Fibroblast of villous mesenchyme (primary cell): ENCODE measurements at places on chromosomes 1 and 21. TPM values are rescaled to one million over a fixed set of nuclear protein-coding genes. Genes with fewer than 3 reads are reported as not detected.

The KCNJ9 gene
- not detected in 2 replicates for total RNA-seq

The RORC gene
- total RNA-seq = under 0.01 TPM in 1 of 2 replicates, not detected in the other

DNA sequence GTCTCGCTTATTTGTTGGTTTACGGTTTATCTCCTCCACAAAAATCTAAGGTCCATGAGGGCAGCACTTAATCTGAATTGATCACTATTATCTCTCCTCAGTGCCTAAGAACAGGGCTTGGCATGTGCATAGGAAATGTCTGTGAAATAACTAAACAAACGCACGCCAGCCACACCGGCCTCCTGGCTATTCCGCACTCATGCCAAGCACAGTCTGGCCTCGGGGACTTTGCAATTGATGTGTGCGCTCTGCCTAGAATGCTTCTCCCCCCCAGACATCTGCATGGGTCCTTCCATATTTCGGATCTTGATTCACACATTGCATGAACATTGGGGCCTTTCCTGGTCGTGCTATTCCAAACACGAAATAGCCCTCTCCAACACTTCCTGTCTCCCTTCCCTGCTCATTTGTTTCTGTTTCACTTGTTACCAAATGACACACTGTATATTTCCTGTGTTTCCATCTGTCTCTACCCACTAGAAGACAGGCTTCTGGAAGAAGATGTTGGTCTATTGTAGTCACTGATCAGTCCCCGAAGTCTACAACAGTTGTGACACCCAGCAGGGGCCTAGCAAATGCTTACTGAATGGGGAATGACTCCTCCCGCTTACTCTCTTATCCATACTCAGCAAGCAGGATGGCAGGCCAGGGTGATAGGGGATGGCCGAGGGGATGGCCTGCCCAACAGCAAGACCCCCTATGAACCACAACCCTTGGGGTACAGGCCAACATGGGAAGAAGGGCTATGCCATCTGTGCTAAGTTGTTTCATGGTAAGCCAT lies 93.9 kb downstream of the GLIS1 start:
- DNase-seq = no peak

- DNase-seq = peak; percentile 65
These were observed at the start of gene VANGL1 for GRCh38 chr1:115641762-115642167. VANGL1 (plus strand) TSS chr1:115641970; CDS start chr1:115651414, 9,444 bp downstream.

GRCh38 chr1:151968058-151968457 lies 25.6 kb downstream of the S100A10 start:
- DNase-seq = peak; percentile 63

DNA sequence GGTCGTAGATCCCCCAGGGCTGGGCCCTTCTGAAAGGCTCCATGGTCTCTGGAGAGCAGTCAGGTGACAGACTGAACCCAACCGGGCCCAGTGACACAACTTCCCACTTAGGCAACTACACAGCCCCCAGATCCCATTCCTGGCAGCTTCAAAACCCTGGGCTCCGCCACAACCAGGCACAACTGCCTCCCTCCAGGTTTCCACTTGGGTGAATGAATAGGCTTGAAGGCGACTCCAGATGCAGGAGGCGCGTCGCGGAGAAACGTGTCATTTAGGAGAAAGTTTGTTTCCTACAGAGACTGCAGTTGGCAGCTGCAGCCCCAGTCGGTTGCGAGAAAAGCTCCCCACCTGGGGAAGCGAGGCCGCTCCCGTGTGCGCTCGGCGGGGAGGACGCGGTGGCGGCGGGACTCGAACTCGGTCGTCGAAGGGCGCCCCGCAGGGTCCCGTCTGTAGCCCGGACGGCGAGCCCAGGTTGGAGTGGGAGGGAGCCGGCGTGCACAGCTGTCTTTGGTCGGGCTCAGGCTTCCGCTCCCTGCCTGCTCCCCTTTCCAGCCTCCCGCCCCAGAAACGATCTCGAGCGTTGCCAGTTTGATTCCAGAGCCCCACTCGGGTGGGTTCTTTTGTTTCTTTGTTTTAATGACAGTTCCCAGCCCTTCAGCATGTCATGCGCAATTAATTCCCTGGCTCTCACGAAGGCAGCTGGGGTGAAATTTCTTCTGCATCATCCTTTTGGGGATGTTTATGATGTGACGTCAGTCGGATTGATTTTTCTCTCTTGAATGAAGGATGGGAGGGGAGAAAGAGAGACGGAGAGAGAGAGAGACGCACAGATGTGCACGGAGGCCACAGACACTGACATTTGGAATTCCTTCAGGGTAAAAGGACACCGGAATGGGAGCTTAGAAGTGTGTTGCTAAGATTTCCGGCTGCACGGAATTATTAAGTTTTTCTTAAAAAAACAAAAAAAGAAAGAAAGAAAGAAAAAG lies 862 bp upstream of the SGIP1 start:
- DNase-seq = peak; percentile 93

DNA sequence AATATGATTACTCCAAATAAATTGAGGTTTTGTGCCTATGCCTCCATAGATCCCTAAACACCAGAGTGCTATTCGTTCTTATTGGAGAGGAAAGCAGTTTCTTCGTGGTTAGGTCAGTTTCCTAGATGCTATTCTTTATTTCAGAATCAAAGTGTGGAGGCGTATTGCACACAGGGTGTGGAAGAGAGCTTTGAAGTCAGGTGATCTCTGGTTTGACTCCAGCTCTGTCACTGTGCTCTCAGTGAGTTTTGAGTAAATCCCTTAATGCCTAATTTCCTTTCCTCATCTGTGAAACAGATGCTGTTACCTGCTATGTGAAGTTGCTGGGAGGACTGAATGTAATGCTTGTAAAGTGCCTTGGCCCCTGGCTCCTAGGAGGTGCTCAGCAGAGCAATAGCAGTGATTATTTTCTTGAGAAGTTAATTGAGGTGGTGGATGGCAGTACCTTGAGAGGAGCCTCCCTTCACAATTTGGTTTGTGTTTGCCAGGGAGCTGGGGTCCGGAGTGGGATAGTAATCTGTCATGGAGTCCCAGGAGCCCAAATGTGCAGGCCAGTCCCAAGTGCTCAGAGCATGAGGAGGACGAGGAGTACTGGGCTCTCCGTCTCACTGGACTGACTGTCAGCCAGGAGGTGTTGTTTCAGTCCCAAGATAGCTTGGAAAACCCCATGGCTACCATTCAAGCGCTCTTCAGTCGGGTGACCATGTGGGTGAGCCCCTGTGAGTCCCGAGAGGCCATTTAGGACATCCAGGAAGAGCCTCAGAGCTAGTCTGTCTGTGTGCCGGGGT lies 14.9 kb downstream of the NTPCR start:
- DNase-seq = peak; percentile 22

DNA sequence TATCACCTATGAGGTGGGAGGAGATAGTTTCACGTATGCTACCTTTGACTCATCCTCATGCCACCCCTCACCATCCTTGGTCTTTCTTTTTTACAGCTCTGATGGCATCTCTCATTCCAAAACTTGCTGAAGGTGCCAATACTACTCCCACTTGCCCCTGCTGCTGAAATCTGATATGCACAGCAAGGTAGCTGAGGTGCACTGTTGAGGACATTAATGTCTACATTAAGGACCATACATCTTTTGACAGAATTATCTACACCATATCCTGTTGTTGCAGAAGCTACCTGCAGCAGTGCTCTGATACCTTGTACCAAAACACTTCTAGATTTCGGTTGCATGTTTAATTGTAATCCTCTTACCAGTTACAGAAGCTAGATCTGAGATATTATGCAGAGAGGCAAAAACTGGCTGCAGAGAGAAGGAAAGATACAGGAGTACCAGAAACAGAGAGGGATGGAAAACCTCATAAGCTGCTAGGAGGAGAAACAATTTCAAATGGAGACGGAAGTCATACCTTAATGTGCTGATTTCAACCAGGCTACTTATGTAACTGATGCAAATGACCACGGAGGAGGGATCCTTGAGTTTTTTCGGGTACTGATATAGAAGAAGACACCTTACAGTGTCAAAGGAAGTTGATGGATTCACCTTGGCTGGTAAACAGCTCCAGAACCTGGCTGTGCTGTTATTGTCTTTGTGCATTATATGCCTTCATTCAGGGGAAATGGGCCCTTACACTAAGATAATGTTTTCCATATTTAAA lies 19.3 kb upstream of the PTPRC start:
- no peak for DNase-seq

- no peak for DNase-seq
These were observed 424.4 kb upstream of the RUNX1 start for GRCh38 chr21:35473496-35473895.

- DNase-seq = peak; percentile 63
These were observed 216.1 kb upstream of the TMEM51 start for GRCh38 chr1:14937288-14937949.

DNA sequence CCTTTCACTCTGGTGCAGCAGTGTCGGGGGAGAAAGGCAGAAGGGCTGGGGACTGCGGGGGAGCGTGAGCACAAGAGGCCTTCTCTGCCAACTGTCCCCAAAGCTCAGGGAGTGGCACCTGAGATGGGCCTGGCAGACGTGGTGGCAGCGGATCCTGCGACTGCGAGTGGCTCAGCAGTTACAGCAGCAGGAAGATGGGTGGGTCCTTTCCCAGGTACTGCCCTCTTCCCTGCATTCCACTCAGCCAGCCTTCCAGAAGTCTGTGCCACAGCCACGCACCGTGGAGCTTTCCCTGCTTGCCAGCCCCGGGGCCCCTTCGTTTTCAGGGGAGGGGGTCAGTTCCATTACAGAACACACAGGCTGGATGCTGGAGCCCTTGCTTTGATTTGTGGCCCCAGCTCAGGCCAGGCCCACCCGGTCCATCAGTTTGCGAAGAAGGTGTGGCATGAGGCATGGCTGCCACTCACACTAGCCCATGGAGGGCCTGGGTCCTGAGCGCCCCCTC lies 17.2 kb downstream of the MTHFR start:
- no peak for DNase-seq

The TPRG1L gene
- total RNA-seq = 19.4 and 20.3 TPM in 2 replicates

GRCh38 chr1:87108228-87108627 lies 193.8 kb downstream of the HS2ST1 start:
- DNase-seq = no peak

DNA sequence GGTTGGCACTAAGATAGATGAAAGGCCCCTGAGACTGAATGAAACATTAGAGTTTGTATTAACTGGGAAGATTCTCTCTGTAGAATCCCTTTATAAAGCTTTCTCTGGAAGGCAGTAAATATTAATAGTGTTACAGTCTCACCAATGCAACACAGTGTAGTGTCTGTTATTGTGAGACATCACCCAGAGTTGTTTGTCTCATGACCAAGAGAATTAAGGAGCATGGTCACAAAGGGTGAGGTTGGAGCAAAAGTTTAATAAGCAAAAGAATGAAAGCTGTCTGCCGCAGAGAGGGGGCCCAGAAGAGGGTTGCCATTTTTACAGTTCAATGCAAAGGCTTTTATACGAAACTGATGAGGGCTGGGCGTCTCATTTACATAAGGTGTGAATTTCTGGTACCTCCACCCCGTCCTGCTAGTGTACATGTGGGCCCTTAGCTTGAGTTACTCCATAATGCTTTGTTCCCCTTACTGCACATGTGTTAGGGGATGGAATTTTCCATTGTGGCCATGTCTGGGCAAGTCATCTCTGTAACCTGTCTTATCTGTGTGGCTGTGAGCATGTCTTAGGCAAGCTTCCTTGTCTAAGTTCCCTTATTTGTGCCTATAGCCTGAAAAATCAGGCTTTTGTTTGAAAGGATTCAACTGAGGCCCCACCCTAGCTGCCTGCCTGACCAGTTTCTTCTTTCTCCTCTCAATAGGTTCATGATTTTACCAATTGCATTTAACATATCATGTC lies 184.1 kb downstream of the RASAL2 start:
- peak; percentile 30 for DNase-seq

The SFN gene
- total RNA-seq = 0.32 and 0.43 TPM in 2 replicates

DNA sequence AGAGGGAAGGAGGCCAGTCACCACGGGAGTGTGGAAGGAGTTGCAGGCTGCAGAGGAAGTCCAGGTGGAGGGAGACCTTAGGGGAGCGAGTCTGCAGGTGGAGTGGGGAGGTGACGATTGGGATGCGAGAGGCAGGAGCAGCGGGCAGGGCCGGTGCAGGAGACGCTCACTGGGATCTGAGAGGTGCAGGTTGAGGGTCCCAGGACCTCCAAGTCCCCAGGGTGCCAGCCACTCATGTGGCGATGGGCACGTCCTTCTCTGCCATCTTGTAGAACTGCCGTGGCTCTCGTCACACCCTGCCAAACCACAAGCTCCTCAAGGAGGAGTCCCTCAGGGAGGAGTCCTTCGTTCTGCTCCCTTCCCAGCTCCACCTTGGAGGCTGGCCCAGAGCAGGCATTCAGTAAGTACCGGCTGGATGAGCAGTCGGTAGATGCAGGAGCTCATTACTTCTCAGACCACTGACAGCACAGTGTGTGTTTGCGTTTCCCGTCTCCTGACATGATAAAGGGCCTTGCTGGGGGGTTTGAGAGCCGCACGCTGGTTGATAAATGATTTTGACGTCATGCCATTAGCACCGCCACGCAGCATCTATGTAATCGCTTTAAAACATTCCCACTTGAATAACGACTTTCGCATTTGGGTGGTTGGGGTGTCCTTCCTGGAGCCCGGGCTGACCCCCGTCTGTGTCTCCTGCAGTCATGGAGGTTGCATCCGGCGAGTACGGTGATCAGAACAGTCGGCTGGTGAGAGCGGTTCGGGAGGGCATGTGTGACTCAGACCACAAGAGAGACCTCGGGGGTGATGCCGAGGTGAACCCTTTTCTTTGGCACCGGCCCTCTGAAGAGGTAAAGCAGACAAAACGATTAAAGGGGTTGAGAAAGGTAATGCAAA lies 27.8 kb downstream of the TFF3 start:
- no peak for DNase-seq

The PIGM gene
- 4.2 and 6.0 TPM in 2 replicates for total RNA-seq

DNA sequence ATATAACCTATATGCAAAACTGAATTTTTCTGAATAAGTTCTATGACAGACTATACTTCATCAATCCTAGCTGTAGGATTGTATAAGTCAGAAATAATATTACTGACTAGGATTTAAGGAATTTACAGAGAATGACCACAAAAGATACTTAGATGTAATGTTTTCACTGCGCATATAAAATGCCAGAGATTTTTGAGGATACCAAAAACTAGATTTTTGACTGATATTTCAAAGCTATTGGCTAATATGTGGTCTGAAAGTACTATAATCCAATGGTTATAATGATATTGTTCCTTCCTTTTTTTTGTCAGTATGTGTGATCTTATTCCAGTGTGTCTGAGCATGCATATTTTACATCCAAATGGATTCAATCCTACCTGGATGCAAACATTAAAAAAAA lies 17.0 kb upstream of the IFI44L start:
- no peak for DNase-seq
